ENCODE measurements at places on chromosomes 6 and 20. TPM values are rescaled to one million over a fixed set of nuclear protein-coding genes. Genes with fewer than 3 reads are reported as not detected.

DNA sequence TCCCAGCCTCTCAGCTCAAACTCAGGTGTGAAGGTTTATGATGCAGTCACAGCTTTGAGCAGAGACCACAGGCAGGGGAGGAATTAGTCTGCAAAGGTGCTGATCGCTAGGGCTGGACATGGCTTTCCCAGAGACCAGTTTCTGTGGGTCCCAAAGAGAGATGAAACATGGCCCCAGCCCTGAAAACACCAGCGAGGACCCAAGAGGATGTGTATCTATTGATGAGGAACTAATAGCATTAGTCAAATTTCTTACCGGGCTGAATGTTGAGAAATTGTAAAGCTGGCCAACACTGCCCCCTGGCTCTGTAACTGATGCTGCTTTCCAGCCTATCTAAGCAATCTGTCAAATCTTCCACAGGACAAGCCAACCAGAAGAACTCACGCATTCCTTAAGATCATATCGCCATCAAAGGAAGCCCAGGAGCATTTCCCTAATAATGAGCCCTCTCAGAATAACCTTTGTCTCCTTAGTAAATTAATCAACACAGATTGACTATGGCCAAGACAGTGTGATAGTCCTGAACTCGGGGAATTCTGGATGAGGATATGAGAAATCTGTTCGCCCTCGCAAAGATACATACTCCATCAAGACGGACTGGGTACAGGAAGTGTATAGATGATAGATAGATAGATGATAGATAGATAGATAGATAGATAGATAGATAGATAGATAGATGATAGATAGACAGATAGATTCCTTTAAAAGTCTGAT is 7.8 kb upstream of the ACSS1 start:
- peak; percentile 70 for DNase-seq

GRCh38 chr6:6588064-6588923 is at the start of gene LY86:
Gene LY86, plus strand, starts transcription at chr6:6588720. Its CDS starts 15 bp downstream, at chr6:6588735.
- DNase-seq, result no peak

GRCh38 chr6:41743406-41744235 is 3.6 kb downstream of the PGC start:
- no peak for DNase-seq

DNA sequence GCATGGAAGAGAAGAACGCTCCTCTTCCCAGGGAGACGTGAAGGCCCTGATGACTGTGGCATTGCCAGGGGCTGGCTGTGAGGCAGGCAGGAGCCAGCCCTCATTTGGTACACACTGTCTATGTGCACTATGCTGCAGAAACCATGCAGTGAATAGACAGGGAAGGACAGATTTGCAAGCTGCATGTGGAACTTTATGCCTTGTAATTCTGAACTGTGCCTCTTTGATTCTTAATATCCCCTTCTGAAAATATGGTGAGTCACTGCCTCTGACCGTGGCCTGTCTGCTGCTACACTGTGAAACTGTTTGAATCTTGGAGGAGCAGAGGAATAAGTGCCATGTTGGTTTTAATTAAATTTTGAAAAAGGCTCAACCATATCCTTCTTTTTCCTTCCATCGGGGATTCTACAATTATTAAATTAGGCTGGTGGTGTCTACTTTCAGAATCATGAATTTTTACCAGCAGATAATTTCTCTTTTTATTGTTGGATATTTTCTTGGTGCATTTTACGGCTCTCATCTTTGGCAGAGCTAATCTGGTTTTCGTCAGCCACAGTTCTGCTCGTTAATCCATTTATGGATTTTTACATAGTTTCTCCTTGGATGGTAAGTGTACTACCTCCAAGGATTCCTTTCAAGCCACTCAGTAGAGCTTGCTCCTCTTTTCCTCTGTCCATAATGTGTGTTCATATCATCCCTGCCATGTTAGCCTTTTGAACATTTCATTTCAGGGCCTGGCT is 301.0 kb upstream of the SLC35B3 start:
- no peak for DNase-seq

DNA sequence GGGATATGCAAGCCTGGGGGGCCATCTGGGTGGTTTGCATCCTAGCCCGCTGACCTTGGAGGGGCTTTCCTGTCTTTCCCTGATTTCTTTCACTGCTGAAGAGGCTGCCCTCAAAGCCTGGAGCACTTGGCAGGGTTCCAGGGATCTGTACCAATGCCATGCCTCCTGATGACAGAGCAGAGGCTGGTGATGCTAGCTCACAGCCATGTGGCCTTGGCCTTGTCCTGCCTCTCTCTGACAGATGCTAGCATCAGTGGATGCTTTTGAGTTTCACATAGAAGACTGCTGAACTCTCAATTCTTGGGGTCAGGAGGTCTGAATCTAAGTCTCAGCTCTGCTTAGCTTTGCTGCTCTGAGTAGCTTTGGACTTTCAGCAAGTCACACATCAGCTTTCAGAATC is 21.9 kb upstream of the RREB1 start:
- DNase-seq, result no peak

DNA sequence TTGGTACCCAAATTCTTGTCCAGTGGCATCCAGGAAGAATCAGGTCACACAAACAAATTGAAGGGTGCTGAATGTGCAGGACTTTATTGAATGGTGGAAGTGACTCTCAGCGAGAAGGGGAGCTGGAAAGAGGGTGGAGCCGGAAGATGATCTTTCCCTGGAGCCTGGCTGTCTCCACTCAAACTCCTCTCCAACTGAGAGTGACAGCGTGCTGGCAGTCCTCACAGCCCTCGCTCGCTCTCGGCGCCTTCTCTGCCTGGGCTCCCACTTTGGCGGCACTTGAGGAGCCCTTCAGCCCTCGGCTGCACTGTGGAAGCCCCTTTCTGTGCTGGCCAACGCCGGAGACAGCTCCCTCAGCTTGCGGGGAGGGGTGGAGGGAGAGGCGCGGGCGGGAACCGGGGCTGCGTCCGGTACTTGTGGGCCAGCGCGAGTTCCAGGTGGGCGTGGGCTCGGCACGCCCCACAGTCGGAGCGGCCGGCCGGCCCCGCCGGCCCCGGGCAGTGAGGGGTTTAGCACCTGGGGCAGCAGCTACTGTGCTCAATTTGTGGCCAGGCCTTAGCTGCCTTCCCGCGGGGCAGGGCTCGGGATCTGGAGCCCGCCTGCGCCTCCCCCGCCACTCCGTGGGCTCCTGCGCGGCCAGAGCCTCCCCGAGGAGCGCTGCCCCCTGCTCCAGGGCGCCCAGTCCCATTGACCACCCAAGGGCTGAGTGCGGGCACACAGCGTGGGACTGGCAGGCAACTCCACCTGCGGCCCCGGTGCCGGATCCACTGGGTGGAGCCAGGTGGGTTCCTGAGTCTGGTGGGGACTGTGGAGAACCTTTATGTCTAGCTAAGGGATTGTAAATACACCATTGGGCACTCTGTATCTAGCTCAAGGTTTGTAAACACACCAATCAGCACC is 26.7 kb upstream of the MBOAT1 start:
- DNase-seq, result no peak

DNA sequence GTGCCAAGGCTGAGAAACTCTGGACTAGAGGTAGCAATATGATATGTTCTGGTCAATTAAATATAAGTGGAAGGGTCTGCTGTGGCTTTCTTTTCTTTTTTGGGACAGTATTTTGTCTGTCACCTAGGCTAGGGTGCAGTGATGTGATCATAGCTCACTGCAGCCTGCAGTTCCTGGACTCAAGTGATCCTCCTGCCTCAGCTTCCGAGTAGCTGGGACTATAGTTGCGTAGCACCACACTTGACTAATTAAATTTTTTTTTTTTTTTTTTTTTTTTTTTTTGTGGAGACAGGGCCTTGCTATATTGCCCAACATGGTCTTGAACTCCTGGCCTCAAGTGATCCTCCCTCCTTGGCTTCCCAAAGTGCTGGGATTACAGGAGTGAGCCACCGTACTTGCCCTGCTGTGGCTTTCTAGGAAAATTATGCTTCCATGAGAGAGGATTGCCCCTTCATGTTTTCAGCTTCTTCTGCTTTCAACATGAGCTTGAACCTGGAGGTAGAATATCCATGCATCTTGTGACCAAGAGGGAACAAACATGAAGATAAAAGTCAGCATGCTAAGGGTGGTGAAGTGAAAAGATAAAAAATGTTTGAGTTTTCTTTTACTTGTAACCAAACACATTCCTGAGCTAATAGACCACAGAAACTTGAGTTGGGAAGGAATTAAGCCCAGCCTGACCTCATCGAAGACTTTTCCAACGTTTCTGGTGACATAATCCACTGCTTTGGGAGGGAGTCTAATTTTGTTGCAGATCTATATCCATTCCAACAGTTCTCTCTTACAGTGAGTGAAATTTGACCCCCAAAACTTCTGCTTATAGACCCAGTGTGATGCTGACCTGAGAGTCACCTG is 75.1 kb downstream of the CARMIL1 start:
- DNase-seq, result no peak

DNA sequence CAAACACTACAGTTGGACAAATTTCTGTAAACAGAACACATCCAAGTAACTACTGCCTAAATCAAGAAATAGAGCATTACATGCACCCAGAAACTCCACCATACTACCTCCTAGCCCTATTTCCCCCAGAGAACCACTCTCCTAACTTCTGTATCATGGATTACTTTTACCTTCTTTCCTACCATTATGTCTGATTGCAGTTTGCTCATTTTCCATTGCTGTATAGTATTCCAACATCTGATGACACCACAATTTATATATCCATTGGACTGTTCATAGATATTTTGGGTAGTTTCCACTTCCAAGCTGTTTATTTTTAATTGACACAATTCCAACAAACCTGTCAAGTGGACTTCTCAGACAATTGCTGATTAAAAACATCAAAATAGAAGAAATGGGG is 271.1 kb downstream of the CDC5L start:
- DNase-seq, result no peak

- no peak for DNase-seq
Observed at GRCh38 chr20:24580855-24581254, 111.4 kb downstream of the SYNDIG1 start.

DNA sequence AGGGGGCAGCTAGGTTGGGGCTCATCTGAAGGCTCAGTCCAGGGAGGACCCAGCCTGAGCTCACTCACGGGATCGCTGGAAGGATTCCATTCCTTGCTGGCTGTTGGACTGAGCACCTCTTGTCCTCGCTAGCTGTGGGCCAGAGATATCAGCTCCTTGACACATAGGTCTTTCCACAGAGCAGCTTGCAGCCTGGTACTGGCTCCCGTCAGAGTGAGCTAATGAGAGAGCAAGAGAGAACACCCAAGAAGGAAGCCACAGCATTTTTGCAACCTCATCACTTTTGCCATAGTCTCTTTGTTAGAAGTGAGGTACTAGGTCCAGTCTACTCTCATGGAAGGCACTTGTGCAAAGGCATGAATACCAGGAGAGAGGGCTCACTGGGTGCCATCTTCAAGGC is 179.9 kb downstream of the CDC5L start:
- no peak for DNase-seq

GRCh38 chr6:150895928-150896632 is 30.6 kb downstream of the MTHFD1L start:
- no peak for DNase-seq

- DNase-seq, result no peak
Observed at GRCh38 chr6:167505782-167506181, 180.9 kb downstream of the TTLL2 start.

DNA sequence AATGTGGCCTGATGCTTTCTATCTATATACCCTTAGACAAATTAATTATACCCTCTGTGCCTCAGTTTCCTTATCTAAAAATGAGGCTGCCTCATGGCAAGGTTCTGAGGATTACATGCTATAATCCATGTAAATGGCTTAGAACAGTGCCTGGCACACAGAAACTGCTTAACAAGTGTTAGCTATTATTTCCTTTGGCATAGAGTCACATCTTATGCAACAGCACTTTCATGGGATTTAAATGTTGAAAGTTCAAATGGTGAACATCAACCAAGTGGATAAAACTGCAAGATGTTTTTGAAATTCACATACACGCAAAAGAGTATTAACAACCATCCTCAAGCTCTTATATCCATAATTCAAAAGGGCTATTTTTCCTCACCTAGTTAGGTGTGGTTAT is 202.8 kb upstream of the JAG1 start:
- DNase-seq, result no peak

Gene SLC35A1
- 20.4 TPM for total RNA-seq

Gene MICB
- 21.4 TPM for total RNA-seq

Gene DACT2
- total RNA-seq, result not detected

Gene PSORS1C2
- total RNA-seq, result not detected

Gene AIF1
- 7.4 TPM for total RNA-seq

Gene ASF1A
- 66.6 TPM for total RNA-seq

Gene EPB41L1
- 0.17 TPM for total RNA-seq

Gene PNPLA1
- total RNA-seq, result not detected

Gene SPDEF
- not detected for total RNA-seq

Gene MAFB
- total RNA-seq, result 2.6 TPM

Gene DOK5
- total RNA-seq, result not detected

Data from CD4-positive, alpha-beta memory T cell (primary cell).